ENCODE measurements at places on chromosomes 11 and 22.

- no peak for DNase-seq
Observed at GRCh38 chr11:69192301-69192721, 36.6 kb downstream of the SMIM38 start.

DNA sequence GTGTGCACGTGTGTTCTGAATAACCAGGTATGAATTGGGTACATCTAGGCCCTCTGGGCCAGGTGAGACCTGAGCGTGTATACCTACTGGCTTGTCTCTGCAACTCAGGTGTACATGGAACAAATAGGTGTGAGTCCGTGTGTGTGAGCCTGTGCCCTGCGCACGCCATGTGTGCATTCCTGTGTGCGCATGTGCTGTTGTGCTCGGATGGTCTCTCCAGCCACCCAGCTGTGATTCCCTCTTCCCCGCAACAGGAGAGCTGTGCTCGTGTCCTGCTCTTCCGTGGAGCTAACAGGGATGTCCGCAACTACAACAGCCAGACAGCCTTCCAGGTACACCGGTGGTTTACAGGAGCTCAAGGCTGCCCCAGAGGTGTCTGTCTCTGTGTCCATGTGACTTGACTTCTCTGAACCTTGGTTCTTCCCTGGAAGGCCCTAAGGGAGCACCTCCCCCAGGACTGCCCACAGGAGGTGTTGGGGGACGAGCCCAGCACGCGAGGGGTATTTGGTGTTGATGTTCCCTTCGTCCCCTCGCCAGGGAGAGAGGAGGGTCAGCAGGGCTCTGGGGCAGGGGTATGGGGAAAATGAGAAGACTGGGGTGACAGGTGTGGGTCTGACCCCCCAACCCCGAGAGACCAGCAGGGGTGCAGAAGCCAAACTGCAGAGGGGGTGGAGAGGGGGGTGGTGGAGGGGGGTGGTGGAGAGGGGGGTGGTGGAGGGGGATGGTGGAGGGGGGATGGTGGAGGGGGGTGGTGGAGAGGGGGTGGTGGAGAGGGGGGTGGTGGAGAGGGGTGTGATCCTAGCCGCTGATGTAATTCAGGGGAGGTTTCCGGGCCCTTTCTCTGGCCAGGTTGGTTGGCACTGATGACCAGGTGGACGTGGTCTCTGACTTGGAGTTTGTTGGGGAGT, 10.7 kb downstream of the SHANK3 start:
- DNase-seq = no peak

- no peak for DNase-seq
Observed at GRCh38 chr22:39241794-39242594, 2.8 kb downstream of the PDGFB start.

DNA sequence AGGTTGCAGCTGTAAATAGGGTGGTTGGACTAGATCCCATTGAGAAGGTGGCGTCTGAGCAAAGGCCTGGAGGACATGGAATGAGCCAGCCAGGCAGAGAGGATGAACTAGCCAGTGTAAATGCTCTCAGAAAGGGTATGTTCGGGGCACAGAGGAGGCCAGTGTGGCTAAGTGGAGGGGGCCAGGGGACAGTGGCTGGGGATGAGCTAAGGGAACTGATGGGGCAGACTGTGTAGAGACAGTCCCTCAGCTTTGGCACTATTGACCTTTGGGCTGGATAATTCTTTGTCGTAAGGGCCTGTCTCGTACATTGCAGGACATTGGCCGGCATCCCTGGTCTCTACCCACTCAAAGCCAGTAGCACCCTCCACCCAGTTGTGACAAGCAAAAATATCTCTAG, 43.7 kb upstream of the ISX start:
- DNase-seq = no peak

- no peak for DNase-seq
Observed at GRCh38 chr11:57556041-57556440, 11.4 kb downstream of the UBE2L6 start.

DNA sequence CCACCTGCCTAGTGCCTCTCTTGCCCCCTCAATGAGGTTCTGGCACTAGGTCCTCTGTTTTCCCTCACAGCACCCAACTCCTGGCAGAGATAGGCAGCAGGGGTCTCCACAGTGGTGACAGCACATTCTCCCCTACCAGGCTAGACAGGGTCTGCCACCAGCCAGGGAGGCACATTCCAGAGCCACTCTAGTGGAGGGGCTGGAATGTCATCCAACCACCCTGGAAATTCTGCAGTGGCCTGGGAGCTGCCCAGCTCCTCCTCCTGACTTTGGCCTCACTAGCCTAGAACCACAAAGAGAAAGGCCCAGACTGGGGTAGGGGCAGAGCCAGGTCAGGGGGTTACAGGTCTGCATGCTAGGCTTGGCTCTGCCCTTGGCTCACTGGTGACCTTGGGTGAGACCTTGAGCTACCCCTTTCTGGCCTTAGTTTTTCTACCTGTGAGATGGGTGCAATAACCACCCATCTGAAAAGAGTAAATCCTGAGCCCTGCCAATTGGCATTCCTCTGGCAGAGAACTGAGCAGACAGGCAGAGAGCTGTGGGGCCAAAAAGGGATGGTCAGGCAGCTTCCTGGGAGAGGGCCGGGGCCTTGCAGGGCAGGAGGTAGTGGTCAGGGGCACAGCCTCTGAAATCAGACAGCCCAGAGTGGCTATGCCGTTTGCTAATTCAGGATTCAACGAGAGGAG, 7.1 kb downstream of the P2RY2 start:
- DNase-seq = no peak

- DNase-seq = no peak
Observed at GRCh38 chr22:29083933-29084591, 11.2 kb downstream of the KREMEN1 start.

GRCh38 chr11:8671193-8671612, 11.3 kb downstream of the TRIM66 start:
- DNase-seq = no peak

- DNase-seq = no peak
Observed at GRCh38 chr11:97079244-97079643, 689.4 kb downstream of the JRKL start.

DNA sequence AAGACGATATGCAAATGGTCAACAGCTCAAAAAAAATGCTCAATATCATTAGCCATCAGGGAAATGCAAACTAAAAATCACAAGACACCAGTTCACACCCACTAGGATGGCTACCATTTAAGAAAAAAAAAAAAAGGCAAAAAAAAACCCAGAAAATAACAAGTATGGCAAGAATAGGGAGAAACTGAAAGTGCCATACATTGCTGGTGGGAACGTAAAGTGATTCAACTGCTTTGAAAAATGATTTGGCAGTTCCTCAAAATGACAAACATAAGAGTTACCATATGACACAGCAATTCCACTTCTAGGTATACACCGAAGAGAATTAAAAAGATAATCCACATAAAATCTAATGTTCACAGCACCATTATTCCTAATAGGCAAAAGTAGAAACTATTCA, 47.5 kb downstream of the PICALM start:
- no peak for DNase-seq

DNA sequence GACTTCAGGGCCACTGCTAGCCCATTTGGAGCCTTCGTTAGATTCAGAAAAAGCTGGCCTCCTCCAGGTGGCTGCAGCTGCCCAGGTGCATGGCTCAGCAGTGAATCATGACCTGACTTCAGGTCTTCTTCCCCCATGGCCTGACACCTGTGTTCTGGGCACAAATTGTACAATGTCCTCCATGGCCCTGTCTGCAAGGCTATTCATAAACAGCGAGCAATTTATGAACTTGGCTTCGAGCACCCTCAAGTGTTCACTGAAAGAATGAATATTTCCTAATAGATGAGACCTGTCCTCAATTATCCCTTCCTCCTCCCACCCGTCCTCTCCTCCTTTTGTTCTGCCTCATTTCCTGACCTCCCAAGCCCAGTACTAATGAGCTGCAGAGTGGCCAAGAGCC, 12.2 kb upstream of the VPS37C start:
- DNase-seq = no peak

DNA sequence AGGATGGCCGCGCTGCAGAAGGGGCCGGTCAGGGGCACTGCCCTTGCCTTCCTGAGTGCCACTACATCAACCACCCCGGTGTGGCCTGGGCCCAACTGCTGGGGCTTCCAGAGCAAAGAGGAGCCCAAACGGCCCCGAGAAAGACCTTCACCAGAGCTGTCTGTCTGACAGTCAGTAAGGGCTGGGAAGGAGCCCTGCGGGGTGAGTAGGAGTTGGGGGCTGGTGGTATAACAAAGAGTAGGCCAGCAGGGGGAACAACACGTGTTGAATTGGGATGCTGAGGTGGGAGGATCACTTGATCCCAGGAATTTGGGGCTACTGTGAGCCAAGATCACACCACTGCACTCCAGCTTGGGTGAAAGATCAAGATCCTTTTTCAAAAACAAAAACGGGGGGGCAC, 3.9 kb downstream of the GSTT4 start:
- no peak for DNase-seq

DNA sequence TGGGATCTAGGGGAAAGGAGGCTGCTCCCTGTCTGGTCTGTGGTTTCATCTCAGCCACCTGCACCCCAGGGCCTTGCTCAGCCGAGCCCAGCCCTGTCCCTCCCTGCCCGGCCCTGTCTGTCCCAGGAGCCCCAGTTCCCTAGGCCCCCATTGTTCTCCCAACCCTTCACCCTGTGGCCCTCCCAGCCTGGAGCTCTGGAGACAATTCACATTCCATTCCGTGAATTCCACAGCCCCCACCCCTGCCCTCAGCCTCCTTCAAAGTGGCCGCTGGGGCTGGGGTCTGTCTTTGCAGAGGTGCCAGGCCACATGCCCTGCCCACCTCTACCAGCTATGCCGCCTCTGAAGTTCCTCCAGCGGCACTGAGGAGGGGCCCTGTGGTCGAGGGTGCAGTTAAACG, 77.9 kb upstream of the WNT11 start:
- no peak for DNase-seq

- DNase-seq = no peak
Observed at GRCh38 chr11:82682003-82682751, 51.5 kb downstream of the FAM181B start.

DNA sequence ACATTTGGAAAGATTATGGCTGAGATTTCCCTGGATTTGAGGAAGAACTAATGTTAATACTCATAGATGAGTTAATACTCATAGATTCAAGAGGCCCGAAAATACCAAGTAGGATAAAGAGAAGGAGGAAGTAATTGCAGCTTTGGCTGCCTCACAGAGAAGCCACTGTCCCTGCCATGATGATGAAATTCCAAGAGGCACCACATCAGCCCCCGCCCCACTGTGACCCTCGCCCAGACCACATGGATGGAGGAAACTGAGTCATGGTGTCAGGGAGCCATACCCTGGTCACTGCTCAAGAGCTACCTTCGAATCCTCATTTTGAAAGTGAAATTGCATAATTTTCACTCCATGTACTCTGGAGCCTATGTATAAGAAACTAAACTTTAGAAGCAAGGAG, 92.9 kb upstream of the SLC22A12 start:
- no peak for DNase-seq

GRCh38 chr22:46070215-46070802, 80.0 kb upstream of the PPARA start:
- DNase-seq = peak; percentile 29

DNA sequence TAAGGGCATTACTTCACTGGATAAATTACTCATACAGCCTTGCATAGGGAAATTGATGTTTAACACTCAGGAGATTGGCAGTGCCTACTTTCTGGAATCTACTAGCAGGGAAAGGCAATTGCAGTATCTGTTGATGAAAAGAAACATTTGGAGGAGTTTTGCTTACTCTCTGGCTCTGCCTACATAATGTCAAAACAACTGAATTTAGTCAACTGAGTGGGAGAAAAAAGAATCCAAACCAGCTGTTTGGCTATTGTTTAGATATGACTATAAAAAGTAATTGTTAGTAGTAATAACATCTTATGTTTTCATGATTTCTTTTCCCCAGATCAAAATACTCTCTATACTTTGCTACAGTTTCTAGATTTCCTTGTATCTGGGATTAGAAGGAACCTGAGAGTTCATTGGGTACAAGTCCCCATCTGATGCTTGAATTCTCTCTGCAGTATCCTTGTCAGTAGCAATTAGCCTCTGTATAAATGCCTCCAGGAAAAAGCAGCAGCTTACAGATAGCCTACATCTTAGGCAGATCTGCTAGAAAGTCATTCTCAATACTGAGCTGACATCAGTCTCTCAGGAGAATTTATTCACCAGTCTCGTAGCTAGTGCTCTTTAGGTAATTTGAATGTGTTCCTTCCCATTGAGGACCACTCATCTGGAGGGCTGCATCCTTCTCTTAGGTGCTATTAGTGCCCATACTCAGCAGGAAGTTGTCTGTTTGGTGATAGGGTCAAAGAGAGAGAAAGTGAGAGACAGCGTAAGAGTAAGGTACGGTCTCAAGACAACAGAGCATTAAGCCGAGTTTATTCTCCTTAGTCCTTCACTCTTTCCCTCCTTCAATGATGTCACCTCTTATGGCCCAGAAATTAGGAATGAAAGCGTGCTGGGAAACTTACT, 185.9 kb upstream of the CCDC90B start:
- DNase-seq = no peak

GRCh38 chr11:133726542-133726941, 118.8 kb downstream of the SPATA19 start:
- no peak for DNase-seq

DNA sequence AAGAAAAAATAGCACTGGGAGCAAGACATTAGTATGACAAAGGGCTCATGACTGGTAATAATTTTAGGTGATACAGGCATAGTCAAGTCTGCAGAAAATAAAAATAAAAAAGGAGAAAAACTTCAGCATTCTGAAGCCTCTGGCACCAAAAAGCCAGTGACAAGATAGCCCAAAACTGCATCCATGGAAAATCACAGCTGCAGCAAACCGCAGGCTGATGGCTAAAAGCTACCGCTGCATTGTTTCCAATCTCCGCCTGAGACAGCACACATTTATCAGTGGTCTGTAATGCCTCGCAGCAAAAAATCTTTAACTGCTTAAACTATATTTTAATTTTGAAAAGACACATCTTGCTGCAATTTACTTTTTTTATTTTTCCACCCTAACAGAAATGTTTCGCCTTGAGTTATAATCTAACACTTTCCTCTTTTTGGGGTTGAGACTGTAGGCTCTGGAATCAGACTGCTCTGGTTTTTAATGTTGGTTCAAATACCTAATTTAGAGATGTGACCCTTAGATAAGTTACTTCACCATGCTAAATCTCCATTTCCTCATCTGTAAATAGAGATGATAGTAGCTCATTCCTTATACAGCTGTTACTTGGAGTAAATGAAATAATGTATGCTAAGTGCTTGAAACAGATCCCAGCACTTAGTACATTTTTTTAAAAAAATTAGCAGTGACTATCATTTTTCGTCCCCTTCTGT, 42.0 kb upstream of the FIBIN start:
- DNase-seq = no peak

DNA sequence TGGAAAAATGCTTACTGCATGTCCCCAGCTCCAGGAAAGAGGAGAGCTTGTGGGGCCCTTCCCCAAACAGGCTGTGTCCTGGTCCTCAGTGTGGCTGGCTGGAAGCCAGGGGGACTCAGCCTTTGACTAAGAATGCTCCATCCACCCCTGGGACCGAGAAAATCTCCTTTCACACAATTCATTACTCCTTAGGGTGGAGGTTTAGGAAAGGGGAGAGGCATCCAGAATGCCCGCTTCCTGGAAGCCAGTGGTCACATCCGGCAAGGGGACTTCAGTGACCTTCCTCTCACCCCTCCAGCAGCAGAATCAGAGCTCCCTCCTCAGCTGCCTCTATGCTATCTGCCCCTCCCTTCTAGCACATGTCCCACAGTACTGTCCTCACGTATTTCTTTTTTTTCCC, 21.9 kb downstream of the ATG16L2 start:
- no peak for DNase-seq

All from stimulated activated CD4-positive, alpha-beta T cell treated with anti-CD3 and anti-CD28 coated beads, Interleukin-2, amount 100 ng/mL, for 48 hours (primary cell).